H1 (cell line): ENCODE measurements at places on chromosomes 16 and 17. TPM values are rescaled to one million over a fixed set of nuclear protein-coding genes. Genes with fewer than 3 reads are reported as not detected.

DNA sequence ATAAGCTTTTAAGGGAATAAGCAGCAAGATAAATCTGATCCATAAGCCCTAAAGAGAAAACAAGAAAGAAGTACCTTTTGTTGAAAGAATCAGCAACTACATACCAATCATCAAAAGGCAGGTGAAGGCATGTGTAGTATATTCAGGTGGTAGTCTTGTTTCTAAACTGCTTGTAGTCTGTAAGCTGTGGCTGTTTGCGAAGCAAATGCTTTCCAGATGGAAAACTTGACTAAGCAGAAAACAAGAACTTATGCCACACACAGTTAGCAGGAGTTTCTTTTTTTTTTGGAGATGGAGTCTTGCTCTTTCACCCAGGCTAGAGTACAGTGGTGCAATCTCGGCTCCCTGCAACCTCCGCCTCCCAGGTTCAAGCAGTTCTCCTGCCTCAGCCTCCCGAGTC, 5.7 kb downstream of the CBX1 start:
- DNase-seq: no peak

DNA sequence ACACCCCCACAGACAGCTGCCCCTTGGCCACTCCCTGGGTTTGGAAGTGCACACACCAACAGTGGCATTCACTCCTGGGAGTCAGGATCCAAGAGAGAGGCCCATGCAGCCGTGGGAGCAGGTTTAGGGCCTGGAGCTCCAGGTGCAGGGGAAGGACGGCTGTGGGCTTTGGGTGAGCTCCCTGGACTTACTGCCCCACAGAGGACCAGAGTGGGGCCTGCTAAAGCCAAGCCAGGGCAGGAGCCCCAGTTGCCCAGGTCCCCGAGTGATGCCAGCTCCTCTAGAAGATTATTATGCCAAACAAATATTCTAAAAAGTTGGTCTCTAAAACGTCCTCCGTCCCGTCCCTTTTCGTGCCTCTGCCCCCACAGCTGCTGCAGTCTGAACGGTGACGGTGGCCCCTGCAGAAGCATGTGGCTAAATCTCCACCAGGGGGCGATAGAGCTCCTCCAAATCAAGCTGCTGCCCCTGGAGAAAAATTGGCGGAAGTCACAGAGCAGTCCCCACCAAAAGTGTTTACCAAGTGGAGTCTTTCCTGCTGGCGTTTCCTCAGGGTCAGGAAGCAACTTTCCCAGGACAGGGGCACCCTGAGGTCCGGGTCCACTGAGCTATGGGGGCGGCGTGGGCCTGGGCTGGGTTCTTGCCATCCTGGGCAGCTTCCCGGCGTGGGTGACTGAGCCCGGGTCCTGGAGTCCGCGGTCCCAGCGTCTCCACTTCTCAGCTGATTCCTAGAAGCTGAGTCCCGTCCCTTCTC, 4.2 kb downstream of the ARMC7 start:
- peak; percentile 67 for DNase-seq

The ZG16 gene
- not detected in 2 replicates for total RNA-seq

GRCh38 chr17:77231076-77231871, 90.5 kb downstream of the SEC14L1 start:
- no peak for DNase-seq

- no peak for DNase-seq
Measured at GRCh38 chr17:43958748-43959352, 5.1 kb upstream of the PYY start.

DNA sequence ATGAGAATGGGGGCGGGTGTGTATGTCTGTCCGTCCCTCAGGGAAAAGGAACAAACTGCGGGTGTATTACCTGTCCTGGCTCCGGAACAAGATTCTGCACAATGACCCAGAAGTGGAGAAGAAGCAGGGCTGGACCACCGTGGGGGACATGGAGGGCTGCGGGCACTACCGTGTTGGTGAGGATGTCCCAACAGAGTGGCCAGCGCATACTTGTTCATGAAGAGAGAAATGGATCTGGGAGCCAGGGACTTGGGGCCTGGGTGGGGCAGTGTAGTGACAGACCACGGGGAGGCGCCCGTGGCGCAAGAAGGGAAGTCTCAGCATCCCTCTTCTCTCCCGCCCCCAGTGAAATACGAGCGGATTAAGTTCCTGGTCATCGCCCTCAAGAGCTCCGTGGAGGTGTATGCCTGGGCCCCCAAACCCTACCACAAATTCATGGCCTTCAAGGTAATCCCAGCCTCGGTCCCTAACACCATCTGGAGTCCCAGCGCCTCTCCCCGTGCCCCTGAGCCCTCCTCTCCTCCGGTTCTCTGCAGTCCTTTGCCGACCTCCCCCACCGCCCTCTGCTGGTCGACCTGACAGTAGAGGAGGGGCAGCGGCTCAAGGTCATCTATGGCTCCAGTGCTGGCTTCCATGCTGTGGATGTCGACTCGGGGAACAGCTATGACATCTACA, 3.5 kb upstream of the C17orf107 start:
- peak; percentile 75 for DNase-seq

- no peak for DNase-seq
Measured at GRCh38 chr16:17206712-17207111, 264.0 kb downstream of the XYLT1 start.

- DNase-seq: no peak
Measured at GRCh38 chr17:40459636-40460603, 16.7 kb downstream of the IGFBP4 start.

The ZACN gene
- 0.26 TPM in 1 of 2 replicates, not detected in the other for total RNA-seq

The CD300LG gene
- not detected in 2 replicates for total RNA-seq

DNA sequence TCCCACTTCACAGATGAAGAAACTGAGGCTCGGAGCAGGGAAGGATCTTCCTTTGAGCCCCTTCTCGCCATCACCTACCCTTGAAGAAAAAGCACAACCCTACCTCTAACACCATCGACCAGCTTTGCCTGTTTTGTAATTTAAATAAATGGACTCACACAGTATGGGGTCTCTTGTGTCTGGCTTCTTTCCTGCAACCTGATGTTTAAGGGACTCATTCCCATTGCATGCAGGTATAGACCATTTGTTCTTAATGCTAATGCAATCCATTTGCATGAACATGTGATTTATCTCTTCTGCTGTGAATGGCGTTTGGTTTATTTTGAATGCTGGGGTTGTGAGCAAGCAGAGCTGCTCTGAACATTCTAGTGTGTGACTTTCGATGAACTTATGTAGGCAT, 150.8 kb upstream of the FOXF1 start:
- DNase-seq: no peak

DNA sequence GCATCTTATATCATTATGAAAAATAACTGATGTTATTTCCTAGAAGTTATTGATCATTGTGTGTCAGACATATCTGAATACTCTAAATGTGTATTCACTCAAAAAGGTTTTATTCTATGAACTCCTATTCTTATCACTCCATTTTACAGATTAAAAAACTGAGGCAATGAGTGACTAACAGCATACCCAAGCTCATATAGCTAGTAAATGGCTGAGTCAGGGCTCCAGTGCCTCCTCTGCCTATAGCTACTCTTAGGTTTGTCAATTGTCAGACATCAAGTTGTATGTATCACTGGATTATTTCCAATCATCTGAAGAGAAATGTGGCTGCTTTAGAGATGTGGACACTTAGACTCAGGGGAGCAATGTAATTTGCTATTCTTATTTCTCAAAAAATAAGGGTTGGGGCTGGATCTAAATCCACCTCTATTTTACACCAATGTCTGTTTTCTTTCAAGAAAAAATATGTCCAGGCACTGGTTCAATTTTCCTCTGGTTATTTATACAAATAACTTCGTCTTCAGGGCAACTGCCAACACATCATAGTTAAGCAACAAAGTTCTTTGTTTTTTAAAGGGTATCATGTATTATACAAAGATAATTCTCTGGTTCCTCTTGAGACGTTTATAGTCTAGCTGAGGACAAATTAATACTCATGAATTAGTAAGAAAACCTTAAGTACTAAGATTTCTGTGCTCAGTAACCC, 328.9 kb upstream of the MAF start:
- DNase-seq: no peak

- DNase-seq: peak; percentile 79
Measured at GRCh38 chr17:14299280-14300141, 1.4 kb upstream of the HS3ST3B1 start.

- DNase-seq: no peak
Measured at GRCh38 chr16:17289674-17290635, 180.8 kb downstream of the XYLT1 start.

- no peak for DNase-seq
Measured at GRCh38 chr16:67391424-67392300, 1.6 kb downstream of the TPPP3 start.

- no peak for DNase-seq
Measured at GRCh38 chr17:63925615-63926014, 6.5 kb downstream of the CD79B start.

The HSPB9 gene
- 0.30 and 0.33 TPM in 2 replicates for total RNA-seq

- DNase-seq: no peak
Measured at GRCh38 chr17:81120149-81120484, 45.2 kb upstream of the PVALEF start.

The C1QTNF1 gene
- 2.5 and 3.5 TPM in 2 replicates for total RNA-seq

DNA sequence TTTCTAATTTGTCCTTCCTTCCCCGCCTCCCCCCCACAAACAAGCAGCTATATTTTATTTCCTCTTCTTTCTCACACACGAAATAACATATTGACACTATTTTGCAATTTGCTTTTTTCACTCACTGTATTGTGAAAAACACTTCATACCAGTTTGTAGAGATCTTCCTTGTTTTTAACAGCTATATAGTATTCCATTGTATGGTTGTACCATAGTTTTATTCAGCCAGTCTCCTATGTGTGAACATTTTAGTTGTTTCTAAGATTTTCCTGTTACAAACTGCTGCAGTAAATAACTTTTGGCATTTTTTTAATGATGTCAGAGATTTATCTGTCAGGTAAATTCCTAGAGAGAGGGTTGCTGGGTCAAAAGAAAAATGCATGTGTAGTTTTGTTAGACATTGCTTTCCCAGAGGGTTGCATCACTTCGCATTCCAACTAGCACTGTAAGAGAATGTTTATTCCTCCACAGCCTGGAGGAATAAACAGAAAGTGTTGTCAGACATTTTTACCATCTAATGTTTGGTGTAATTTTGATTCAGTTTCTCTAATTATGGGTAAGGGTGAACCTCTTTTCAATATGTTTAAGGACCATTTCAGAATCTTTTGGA, 101.2 kb downstream of the MRTFB start:
- DNase-seq: no peak

DNA sequence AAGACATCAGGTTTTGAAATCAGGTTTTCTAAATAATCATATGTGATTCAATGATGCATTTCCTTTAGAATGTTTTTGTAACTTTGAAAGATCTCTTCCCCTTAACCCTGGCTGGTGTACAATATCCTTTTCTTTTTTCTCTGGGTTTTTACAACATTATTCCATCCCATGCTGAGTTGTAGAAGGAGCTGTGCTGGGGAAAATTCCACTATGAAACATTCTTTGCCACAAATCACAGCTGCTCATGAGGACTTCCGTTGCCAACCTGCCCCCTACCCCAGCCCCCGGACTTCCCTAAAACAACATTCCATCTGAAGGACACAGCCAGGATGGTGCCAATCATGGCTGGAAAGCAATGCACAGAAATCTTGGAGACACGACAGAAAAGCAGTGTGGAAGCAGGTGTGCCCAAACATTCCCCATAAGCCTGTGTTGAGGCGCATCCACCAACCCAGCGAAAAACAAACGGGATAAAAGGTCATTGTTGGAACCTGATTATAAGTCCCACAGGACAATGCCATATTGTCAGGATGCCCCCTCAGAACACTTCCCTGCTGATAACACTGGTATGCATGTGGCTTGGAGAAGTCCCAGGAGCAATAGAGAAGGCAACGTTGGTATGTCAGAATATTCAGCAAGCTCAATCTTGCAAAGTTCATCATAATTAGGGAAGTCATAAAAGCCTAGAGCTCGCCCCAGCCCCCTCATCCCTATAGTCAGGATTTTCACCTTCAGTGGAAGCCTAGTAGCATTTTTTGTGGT, 475.0 kb downstream of the HS3ST3B1 start:
- DNase-seq: no peak

- no peak for DNase-seq
Measured at GRCh38 chr17:60817192-60817591, 139.5 kb downstream of the BCAS3 start.

The MT1E gene
- total RNA-seq: 3.5 and 7.9 TPM in 2 replicates

DNA sequence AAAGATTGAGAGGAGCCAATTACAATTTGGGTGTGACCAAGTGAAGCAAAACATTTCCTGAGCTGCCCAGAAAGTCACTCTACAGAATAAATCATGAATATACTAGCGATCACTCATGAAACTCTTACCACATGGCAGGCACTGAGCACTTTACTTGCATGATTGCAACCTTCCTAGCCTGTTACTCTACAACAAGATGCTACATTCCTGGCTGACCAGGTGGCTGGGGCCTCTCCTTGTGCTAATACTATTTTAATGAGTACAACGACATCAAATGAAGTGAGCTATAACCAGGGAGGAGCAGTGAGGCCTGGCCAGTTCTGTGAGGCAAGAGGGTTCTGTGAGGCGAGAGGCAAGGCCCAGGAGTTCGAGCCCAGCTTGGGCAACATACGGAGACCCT, 75.2 kb downstream of the CPPED1 start:
- no peak for DNase-seq

DNA sequence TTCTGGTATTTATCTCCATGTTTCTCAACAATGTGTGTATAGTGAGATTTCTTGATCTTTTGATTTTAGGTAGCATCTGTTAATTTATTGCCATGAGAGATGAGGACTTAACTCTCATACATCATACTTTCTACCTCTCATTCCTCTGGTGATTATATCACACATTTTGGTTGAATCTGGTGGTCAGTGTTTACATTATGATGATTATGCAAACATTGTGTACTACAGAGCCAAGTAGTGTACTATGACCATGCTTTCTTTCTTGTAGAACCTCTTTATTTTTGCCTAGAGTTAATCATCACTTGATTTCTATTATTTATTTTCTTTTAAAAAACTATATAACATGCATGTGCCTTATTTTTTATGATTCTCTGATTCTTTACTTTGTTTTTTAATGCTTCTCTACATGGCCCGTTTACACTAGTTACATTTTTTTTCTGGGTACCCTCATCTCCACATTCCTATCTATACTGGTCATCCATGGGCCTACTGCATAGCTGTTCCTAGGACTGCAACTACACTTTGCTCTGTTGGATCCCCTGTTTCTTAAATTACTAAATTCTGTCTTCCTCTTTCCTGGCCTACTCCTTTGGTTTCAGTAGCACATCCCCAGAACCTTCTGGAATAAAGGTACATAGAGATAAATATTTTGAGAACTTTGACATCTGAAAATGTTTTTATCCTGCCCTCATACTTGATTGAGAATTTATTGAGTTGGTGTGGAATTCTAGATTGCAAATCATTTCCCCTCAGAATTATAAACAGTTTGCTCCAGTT, 63.0 kb upstream of the LRRC37A3 start:
- no peak for DNase-seq
